ENCODE measurements at places on chromosomes 12 and 14. TPM values are rescaled to one million over a fixed set of nuclear protein-coding genes. Genes with fewer than 3 reads are reported as not detected.

Gene ALDH1L2
- total RNA-seq = 1.2 TPM

Gene CLEC2D
- total RNA-seq = 280 TPM

Gene TSPAN9
- total RNA-seq = 0.60 TPM

Gene LBHD2
- total RNA-seq = not detected

Gene HHIPL1
- total RNA-seq = 0.17 TPM

Gene FITM1
- total RNA-seq = 1.7 TPM

Gene GLIPR1L2
- 0.28 TPM for total RNA-seq

Gene AQP6
- not detected for total RNA-seq

Gene STXBP6
- total RNA-seq = not detected

Gene OR6C2
- total RNA-seq = not detected

Gene DUSP6
- total RNA-seq = 77.5 TPM

Gene RFLNA
- total RNA-seq = not detected

Gene IL22
- not detected for total RNA-seq

Gene UNG
- 47.4 TPM for total RNA-seq

Gene DAD1
- total RNA-seq = 124 TPM

Gene GPX2
- total RNA-seq = not detected

Gene NDRG2
- 15.9 TPM for total RNA-seq

Gene ABHD12B
- not detected for total RNA-seq

Gene ZNF891
- total RNA-seq = 3.9 TPM

Gene LRRC23
- 8.3 TPM for total RNA-seq

Gene GPD1
- total RNA-seq = 0.33 TPM

Gene SERPINA9
- not detected for total RNA-seq

Gene WSCD2
- total RNA-seq = not detected

Gene ASIC1
- total RNA-seq = 31.3 TPM

Gene TAS2R8
- total RNA-seq = not detected

Gene CLEC2B
- 83.9 TPM for total RNA-seq

Gene PTPN11
- total RNA-seq = 82.3 TPM

Gene GLI1
- total RNA-seq = 0.54 TPM

Gene RPGRIP1
- total RNA-seq = not detected

Gene LRRIQ1
- not detected for total RNA-seq

Gene GALNT16
- total RNA-seq = not detected

Gene ANKS1B
- total RNA-seq = not detected

Gene PTGES3
- 210 TPM for total RNA-seq
